Glomerular endothelial cell (primary cell): ENCODE measurements at places on chromosomes 12 and 14.

- no peak for DNase-seq
These were observed 155.5 kb upstream of the RGS6 start for GRCh38 chr14:71776471-71777360.

DNA sequence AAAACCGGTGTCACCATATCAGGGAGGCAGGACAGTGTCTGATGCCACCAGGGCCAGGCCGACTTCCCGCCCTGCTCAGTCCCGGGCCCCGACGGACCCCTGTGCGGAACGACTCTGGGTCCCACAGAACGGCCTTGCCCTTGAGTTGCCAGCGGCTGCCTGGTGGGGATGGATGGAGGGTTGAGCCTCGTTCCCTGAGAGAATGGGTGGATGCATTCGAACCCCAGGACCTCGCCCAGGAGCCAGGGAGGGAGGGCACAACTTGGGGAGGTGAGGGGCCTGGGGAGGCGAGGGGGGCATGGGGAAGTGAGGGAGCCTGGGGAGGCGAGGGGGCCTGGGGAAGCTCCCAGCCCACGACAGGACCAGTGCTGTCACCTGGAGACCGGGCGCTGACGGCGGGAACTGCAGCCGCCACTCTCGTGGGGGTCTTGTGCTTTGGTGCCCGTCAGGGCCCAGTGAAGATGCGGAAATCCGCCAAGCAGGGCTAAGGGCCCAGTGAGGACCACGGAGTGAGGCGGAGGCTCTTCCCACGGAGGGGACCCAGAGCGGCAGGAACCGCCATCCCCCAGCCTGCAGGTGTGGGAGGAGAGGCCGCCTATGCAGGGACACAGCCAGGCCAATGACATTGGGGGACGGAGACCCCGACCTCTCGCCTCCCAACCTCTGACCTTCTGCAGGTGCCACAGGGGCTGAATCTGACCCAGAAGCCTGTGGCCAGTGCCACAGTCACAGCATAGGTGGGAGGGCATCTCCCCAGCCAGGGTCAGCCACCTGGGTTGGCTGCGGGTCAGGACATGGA, 74.4 kb upstream of the GALNT9 start:
- DNase-seq, result no peak

DNA sequence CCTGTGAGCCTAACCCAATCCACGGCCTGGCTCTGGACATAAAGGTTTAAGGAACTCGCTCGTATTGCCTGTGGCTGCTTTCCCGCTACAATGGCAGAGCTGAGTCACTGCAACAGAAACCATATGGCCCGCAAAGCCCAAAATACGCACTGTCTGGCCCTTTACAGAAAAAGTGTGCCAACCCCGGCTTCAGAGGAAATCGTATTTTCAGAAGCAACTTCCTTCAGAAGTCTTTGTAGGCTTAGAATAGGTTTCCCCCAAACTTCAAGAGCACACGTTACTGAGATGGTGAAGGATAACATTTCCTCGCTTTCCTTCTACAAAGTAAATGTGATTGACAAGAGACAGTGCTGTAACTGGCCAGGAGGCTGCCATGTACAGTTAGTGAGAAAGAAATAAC, 34.8 kb upstream of the TESC start:
- DNase-seq, result no peak

DNA sequence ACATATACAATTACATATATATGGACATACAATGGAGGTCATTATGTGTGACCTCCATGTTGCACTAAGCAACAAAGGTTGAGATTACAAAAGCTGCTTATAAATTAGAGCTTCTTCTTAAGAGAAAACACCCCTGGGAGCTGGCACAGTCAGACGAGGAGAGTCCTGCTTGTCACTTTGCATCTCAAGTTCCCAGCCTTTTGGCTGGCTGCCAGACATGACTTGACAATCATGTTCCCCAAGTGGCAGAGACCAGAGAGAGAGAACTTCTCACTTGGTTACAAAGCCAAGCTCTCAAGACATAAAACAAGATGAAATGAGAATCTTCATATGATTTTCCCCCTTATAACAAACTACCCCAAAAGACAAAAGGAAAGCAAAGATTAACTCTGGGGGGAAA, 8.5 kb upstream of the SYNJ2BP start:
- no peak for DNase-seq

- DNase-seq, result no peak
These were observed 86.3 kb downstream of the LRP6 start for GRCh38 chr12:12180575-12180974.

DNA sequence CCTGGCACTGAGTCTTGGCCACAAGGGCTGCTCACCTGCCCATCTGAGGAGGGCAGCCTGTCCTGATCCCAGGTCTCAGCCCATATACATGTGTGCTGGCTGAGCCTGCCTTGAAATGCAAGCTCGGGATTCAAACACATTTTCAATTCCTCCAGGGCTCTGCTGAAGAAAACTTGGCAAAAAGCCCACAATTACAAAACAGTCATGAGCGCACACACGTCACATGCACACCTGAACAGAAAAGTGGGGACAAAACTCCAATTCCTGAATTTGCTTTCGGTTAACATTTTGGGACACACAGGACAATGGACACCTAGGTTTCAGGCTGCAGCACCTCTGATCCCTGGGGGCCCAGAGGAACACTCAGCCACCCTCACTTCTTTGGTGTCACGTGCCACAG, 113.9 kb downstream of the RBM19 start:
- no peak for DNase-seq

DNA sequence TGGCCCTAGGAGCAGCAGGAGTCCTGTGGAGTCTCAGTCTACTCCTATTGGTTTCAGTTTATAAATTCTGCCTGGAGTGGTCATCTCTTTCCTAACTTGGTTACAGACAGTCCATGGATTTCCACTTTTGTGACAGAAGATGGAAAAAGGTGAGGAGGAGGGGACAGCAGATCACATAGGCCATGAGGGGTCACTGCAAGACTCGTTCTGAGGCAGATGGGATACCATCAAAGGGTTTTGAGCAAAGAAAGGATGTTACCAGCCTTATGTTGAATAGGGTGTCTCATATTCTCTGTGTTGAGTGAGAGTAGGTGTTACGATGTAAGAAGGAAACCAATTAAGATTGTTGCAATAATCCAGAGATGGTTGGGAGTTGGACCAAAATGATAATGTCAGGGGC, 15.3 kb downstream of the PDE3A start:
- no peak for DNase-seq

DNA sequence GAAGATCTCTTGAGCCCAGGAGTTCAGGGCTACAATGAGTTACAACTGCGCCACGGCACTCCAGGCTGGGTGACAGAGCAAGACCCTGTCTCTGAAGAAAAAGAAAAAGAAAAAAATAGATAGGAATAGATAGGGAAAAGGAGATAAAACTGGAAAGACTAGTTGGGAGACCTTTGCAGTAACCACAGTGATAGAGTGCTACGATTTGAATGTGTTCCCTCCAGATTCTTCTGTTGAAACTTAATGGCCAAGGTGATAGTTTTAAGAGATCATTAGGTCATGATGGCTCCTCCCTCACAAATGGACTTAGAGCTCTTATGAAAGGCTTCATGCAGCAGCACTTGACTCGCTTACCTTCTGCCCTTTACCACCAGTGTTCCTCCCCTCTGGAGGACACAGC, 13.5 kb upstream of the ATF1 start:
- no peak for DNase-seq

GRCh38 chr12:25332143-25332542, 81.4 kb upstream of the KRAS start:
- no peak for DNase-seq

DNA sequence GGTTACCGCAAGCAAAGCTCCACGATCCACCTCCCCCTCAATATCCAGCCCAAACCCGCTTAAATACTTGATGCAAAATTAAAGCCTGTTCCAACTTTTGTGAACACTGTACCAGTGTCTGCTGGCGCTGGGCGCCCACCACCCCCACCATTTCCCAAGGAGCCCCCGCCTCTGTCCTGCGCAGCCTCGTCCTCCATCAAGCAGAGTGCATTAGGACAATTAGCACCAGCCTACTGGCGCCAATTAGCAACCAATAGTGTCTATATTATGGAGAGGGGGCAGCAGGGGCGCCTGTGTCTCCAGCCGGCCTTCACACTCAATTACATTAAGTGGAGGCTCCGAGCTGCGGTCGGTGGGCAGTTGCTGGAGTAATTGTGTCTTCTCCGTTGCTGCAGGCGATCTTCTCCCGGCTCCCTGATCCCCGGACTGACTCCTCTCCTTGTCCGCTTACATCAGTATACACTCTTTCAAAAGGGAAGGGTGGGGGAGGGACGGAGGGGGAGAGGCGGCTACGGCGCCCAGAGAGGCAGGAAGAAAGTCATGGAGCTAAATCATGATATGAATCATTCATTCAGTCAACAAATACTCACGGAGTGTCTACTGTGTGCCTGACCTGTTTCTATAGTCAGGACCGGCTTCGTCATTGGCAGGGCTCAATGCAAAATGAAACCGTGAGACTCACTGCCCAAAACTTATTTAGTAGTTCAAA, 707.3 kb downstream of the MED13L start:
- no peak for DNase-seq

GRCh38 chr12:1924996-1925683, 6.7 kb upstream of the CACNA2D4 start:
- no peak for DNase-seq

- DNase-seq, result no peak
These were observed 199.6 kb upstream of the SRRM4 start for GRCh38 chr12:118781692-118782091.

GRCh38 chr14:90400904-90401561, 4.2 kb downstream of the CALM1 start:
- DNase-seq, result no peak

DNA sequence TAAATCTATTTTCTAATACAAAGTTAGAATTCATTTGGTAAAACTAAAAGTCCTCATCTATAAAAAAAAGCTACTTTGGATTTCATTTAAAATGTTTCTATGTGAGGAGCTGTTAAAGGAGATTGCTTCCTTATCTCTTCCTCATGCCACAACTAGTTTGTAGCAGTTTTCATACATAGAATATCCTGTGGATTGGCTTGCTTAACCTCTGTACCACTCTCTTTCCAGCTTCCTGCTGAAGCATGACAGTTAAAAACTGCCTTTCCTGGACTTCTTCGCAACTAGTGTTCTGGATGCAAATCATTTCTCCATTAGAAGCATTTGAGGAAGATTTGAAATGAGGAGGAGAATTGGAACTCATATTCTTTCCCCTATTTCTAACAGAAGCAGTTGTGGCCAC, 49.6 kb downstream of the ST8SIA1 start:
- DNase-seq, result no peak

DNA sequence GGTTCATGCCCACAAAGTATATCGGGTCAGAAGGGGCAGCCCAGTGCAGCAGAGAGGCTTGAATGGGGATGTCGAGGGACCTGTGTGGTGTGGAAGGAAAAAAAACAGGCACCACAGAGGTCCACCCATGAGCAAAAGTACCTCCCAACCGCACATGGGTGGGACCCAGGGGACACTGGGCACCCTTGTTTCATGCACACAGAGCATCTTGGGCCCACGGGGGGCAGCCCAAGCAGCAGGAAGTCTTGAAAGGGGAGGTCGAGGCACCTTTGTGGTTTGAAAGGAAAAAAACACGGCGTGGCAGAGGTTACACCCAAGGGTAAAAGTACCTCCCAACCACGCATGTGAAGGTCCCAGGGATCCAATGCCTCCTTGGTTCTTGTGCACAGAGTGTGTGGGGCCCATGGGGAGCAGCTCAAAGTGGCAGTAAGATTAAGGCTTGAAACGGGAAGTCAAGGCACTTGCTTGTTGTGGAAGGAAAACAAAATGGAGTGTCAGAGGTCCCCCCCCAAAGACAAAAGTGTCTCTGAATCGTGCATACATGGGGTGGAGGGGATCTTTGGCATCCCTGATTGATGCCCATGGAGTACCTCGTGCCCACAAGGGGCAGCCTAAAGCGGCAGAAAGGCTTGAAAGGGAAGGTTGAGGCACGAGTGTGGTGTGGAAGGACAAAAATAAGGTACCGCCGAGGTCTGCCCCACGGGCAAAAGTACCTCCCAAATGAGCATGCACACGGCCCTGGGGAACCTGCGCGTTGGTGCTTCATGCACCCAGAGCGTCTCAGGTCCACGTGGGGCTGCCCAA, 575.5 kb downstream of the ALG10 start:
- DNase-seq, result no peak

DNA sequence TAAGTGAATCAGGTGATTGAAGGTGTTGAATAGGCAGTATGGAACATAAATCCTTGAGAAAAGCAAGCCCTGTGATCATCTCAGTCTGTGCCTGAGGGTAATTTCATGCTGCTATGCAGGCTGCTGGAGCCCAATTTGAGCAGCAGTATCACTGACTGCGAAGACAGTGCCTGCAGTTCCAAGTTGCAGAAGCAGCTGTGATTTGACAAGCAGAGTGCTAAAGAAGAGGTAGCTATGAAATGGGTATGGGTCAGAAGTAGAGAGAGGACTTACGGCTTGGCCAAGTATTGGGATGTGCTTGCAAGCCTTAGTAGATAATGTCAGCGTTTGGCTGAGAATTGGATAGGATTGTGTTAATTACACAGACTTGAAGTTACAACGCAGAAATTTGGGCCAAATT, 22.5 kb downstream of the PIK3C2G start:
- DNase-seq, result no peak

- no peak for DNase-seq
These were observed 1.6 kb upstream of the TFCP2 start for GRCh38 chr12:51174501-51174900.

- no peak for DNase-seq
These were observed 116.6 kb downstream of the BCL11B start for GRCh38 chr14:99155173-99156089.
